ENCODE measurements at places on chromosomes 11 and 22.

GRCh38 chr11:25200925-25201324 is 704.1 kb downstream of the LUZP2 start:
- DNase-seq = no peak

- no peak for DNase-seq
These were observed 544.9 kb downstream of the TBC1D22A start for GRCh38 chr22:47307326-47307725.

DNA sequence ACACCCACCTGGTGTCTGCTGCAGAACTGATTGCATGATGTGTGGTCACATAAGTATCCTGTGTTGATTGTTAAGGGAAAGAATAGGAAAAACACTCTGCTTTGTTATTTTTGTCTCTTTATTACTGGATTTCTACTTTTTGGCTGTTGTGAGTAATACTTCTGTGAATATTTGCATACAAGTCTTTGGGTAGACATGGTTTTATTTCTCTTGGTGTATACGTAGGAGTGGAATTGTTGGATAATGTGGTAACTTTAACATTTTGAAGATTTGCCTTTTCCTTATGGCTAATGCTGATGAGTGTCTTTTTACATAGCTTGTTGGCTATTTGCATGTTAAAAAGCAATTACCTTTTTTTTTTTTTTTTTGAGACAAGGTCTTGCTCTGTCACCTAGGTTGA is 13.1 kb downstream of the PPP6R3 start:
- no peak for DNase-seq

DNA sequence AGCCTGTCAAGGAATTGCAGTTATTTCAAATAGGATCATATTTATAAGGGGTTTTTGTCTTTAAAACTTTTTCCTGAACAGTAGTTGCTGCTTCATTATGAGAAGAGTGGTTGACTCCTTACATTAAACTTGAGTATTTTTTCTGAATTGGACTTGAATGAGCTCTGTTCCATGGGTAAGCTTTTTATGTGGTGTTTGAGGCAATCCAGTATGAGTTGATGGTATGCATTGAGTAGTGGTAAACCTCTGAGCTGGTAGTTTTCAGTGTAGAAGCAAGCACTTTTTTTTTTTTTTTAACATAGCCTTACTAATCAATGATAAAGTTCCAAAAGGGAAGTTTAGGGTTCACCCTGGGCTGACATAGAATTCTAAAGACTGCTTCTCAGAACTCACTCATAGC is 3.4 kb downstream of the KMT2A start:
- no peak for DNase-seq

DNA sequence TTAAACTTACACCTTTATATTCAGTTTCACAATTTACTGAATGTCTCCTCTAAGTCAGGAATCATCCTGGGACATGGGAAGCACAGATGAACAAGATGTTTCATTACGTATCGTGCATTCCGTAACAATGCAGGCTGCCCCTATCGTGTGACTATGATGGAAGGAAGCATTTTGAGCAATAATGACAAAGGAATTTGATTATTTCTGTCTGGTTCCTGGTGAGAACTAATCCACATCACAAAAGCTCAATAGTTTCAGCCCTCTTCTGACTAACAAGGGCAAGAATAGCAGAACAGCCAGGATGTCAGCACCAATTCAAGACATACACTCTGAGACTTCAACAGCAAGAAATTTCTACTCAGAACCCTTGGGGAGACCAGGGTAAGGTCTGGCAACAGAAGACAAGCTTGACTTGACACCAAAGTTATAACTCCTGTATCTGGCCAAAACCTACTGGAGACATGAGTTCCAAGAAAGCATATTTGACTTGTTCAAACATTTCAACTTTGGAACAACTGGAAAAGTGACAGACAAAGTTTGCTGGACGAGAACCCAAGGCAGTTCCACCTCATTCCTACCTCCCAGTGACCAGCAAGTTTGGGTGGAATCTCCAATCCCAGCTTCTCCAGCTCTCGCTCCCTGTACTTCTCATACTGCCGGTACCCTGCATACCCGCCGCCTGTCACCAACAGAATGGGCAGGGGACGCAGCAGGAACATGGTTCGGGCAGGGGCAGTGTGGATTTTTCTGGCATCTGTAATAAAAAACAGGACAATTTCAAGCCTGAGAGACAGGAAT is 14.3 kb downstream of the PISD start:
- no peak for DNase-seq

DNA sequence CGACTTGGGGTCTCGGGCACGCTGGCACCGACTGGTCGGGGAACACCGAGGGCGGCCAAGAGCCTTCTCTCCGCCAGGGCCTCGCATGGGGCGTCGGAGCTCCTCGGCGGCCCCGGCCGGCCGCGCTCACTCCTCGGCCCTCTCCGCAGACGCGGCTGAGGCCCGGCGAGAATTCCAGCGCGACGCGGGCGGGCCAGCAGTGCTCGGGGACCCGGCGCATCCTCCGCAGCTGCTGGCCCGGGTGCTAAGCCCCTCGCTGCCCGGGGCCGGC is 5.6 kb downstream of the TBX1 start:
- no peak for DNase-seq

DNA sequence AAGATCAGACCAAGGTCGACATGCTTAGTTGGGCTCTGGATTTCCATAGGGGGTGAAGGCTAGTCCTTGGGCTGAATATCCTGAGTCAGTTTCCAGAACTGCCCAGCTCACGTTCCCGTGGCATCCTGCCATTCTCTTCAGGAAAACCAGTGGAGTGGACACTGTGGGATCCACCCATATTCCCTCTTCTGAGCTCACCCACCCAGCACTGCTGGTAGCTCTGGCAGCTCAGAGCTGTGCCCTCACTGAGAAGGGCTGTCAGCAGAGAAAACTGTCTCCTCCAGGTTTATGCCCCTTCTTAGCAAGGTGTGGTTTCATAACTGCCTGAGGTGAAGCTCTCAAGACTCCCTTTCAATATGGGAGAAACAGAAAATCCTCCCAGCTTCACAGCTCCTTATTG is 111.7 kb downstream of the GGTLC2 start:
- DNase-seq = no peak

DNA sequence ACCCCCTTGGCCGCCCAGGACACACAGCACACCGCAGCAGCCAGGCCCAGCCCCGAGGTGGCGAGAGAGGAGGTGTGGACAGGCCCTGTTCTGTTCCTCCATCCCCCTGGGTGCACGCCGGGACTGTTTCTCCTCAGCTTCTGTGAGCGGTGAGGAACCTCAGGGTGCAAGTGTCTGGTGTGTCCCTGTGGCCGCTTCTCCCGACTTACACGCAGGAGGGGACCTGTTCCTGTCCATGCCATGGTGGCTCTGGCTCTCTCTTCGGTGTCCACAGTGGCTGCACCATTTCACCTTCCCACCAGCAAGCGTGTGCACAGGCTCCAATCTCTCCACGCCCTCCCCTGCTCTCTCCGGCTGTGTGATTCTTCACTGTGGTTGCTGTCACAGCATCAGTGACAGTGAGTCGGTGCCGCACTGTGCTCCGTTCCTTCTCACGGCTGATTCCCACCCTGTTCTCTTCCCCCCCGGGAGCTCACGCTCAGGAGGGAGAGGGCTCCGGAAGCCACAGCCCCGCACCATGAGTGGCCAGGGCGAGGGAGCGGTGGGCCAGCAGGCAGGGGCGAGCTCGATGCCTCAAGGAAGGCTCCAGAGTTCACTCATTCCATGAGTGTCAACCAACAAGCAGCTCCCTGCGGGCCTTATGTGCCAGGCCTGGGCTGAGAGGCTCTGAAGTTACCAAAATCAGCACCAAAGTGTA is 18.6 kb upstream of the WNT7B start:
- DNase-seq = no peak
